ENCODE measurements at places on chromosomes 1 and 21.
A peak's percentile ranks its signal among the peaks of the same experiment; 100 is the strongest.

- DNase-seq = no peak
Observed at GRCh38 chr1:229184066-229184465, 86.8 kb upstream of the RAB4A start.

DNA sequence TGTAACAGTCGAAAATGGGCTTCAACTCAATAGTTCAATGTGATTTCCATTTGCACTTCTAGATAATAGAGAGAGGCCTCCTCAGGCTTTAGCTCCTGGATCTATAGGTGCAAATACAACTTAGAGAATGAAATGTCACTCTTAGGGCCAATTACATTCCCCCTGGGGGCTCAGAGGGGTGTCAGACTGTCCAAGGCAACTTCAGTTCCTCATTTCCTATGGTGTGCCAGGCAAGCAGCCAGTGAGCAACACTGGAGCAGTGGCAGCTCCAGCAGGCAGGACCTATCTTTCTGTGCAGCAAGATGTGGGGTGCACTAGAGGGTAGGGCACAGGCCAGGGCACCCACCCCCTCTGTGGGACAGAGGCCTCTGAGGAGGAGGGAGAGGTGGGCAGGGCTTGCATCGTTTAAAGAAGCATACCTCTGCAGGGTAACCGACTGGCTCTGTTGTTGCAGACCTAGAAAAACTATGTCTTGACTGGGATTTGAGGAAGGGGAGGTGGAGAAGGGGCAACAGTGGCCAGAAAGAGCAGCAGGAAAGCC lies 97.3 kb downstream of the SUSD4 start:
- DNase-seq = no peak

DNA sequence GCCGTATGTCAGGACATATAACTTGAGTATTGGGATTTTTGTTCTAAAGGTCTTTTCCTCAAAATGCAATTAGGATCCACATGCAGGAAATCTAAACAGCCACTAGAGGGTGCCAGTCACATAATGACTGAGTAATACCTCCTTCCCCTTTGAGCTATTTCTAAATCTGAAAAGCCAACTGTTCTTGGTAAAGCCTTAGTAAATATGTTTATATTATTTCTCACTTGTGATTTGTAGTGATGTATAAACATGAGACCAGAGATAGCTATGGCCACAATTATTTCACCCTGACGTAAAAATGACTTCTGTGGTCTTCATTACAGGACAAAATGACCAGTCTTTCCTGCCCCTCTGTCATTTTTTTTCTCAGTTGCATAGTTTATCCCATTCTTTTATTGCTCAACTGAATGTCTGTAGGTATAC lies 41.0 kb upstream of the DR1 start:
- peak; percentile 62 for DNase-seq

DNA sequence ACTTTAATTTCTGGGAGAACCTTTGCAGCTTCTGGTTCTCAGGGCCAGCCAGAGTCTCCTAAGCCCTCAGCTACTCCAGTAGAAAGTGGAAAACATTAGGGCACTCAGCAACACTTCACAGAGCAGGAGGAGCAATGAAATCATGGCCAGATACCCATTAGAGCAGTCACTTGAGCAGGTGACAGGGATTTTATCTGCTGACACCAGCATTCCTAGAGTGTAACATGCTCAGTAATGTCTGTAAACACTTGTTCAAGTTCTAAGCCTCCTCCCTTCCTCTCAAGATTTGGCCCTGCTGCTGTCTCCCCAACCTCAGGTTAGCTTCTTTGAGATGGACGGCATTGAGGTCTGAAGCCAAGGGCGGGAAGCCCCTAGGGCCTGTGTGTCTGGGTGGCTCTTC lies 218.0 kb downstream of the GRIK3 start:
- no peak for DNase-seq

DNA sequence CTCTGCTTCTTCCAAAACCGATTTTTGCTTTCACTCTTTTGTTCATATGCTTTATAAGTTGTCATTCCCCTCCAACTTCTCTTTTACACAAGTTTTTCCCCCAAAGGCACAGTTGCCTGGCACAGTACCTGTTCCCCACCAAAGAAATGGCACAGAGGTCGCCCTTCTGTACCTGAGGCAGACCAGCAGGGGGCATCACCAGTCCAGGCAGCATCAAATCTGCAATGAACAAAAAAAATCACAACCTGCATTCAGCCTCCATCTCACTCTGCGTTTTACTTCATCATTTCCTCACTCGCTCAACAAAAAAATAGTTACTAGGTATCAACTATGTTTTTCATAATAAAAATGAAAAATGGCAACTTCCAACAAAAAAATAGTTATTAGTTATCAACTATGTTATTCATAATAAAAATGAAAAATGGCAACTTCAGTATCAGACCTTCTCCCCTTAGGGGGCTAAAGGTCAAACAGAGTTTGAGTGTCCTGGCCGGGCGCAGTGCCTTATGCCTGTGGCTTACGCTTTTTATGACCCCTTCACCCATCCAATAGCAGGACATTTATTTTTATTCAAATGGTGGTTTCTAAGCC lies 4.1 kb downstream of the EIF2D start:
- DNase-seq = peak; percentile 19

DNA sequence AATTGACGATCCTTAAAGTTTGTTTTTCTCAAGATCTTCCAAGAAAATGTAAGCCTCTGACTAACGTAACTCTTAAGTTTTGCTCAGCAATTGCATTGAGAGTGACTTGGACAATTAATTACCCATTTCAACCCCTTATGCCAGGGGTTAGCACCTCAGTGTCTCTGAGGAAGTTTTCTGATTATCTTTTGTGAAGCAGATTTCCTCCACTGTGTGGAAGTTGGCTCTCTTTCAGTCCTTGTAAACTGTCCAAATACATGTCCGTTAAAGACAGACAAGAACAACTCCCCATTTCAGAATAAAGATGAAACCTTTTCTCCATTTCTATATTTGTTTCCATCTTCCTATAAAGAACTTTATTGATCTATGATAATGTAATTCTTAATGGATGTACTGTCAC lies 296.4 kb upstream of the FMN2 start:
- no peak for DNase-seq

DNA sequence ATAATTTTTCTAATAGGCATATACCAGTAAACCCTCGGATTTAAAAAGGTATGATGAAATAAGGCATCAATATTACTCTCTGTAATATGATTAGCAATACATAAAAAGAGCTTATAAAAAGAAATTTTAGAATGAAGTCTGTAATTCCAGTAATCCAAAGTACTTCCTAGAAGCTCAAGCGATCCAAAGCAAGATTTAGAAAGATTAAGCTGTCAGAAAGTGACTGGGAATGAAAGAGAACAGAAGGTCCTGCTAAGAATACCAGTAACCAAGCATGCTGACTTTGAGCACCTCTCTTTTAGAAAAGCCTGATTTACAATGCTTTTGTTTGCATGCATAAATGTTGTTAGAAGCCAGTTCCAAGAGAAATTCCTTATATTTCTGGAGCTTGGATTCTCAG lies 125.1 kb downstream of the GIPC2 start:
- DNase-seq = no peak

- peak; percentile 47 for DNase-seq
Observed at GRCh38 chr1:235160383-235160956, 580 bp downstream of the RBM34 start.

DNA sequence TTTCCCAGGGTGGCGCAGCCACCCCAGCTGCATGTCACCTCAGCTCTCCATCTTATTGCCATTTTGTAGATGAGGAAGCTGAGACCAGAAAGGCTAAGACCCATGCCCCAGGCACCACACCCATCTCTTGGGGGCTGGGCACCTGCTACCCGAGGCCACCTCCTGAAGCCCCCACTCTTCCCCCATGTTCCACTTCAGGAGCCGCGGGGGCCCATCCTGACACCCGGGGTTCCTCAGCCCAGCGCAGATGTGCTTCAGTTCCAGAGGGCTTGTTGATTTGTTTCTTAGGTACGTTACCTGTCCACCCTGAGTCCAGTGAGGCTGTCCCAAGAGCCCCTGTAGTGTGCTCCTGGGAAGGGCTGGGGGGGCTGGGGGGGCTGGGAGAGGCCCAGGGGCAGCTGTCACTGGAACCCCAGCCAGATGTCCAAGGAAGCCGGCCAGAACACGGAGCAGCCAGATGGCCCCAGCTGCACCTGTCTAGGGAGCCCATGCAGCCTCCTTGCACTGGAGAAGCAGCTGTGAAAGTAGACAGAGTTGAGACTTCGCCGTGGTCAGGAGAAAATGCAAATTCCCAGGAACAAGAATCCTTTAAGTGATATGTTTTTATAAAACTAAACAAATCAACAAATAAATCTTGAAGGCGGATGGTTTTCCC lies 17.1 kb upstream of the CCDC27 start:
- DNase-seq = no peak

DNA sequence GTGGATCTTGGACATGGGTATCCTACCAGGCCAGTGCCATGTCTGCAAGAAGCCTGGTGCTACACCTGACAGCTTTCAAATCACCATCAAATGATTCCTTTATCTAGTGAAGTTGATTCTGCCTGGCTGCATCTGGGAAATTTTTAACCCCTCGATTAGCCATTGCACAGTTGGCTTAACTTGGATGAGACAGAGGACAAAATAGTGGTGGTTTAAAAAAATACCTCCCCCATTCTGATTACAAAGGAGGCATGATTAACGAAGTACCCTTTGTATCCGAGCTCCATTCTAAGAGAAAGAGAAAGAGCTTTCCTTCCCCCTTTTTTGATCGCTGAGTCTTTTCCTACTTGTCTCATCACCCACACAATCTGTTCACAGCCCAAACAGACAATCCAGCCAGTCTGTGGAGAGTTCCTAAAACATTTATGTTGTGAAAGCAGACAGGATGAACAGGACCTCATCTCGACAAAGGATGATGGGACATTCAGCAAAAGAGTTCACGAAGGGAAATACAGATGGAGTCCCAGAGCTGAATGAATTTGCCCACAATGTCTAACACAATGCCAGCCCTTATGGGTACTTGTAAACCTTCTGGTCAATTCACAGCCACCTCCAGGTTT lies 20.5 kb downstream of the WLS start:
- DNase-seq = no peak

GRCh38 chr1:76766381-76766780 lies 100.9 kb upstream of the ST6GALNAC5 start:
- DNase-seq = no peak

DNA sequence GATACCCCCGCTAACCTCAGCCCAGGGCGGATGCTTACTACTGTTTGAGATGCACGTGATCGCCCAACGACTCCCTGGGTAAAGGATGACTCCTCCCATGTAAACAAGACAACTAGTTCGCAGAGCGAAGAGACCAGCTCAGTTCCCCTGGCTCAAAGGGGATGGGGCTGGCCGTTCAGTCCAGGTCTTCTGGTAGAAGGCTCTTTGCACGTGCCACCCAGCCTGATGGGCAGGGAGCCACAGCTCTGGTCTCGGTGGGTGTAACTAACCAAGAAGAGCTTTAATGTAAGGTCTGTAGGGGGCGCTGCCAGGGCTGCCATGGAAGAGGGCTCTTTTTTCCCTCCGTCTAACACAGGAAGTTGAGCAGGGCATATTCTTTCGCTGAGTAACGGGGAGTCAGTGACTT lies 49.4 kb upstream of the PARP1 start:
- peak; percentile 3 for DNase-seq

DNA sequence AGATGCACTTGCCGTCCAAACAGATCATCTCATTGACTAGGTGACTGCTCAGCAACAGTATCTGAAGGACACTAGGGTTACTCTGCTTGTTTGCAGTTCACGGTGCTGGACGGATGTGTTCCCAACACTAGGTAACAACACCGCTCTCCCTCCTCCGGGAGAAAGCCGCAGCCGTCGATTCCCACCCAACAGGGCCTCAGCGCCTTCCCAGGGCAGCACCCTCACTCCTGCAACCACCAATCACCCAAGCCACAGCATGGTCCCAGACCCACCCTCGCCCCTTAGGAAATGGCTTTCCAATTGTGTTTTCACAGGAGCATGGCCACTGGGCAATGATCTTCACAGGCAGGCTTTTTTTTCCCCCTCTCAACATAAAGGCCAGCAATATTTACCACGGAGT lies 779 bp downstream of the TLR5 start:
- no peak for DNase-seq

- DNase-seq = peak; percentile 40
Observed at GRCh38 chr1:63663301-63663700, 70.1 kb downstream of the PGM1 start.

- no peak for DNase-seq
Observed at GRCh38 chr1:225710804-225711203, 57.9 kb upstream of the ENAH start.

GRCh38 chr1:160489513-160490261 lies 33.4 kb downstream of the SLAMF6 start:
- no peak for DNase-seq

DNA sequence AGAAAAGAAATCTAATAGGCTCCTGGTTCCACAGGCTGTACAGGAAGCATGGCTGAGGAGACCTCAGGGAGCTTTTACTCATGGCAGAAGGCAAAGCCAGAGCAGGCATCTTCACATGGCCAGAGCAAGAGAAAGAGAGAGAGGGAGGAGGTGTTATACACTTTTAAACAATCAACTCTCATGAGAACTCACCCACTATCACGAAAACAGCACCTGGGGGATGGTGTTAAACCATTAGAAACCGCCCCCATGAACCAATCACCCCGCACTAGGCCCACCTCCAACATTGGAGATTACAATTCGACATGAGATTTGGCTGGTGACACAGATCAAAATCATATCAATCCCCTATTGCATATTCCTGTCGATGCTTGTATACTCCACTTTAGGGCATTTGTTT lies 93.5 kb downstream of the MRPL39 start:
- no peak for DNase-seq

GRCh38 chr1:118338936-118339335 lies 153.9 kb upstream of the SPAG17 start:
- DNase-seq = no peak

- no peak for DNase-seq
Observed at GRCh38 chr1:236172041-236172579, 29.8 kb downstream of the GPR137B start.

DNA sequence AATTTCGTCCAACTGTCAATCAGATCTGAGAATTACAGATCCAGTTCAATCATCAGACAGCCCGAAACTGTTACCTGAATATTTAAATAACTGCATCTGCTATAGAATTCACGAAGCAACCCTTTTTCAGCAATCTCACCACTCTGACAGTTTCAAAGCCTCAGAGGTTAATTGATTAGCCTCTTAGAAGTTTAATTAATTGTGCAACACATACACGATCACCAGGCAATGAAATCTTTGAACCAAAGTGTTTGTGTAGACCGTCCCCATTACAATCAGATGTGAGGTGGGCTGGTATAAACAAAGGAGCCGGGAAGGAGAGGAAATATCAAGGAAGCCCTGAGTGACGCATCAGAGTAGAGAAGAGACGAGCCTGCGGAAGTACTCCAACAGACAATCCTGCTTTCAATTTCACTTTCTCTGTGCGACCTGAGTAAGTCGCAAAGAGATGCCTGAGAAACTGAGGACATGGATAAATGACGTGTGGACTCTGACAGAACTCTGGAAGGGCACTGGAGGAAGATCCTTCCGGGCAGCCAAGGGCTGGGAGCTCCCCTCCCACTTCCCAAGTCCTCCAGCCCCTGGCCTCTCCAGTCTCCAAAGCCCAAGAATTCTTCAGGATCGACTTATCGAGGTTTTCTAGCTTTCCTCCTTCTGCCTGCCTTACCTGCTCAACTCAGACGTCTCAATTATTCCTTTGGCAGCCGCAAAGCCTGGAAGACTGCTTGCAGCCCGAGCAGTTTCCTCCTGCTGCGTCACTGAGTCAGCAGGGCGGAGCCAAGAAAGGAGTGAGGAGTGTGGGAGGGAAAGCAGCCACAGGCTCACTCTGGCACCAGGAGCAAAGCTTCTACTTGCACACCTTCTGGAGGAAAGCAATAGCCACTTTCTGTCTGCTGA lies at the start of gene RNASEL:
RNASEL (minus strand) TSS at position 757 of the 897 bp plus-strand sequence. CDS start 2,450 bp downstream, outside the sequence.
- DNase-seq = peak; percentile 64

GRCh38 chr1:1881727-1882126 lies 9.2 kb downstream of the GNB1 start:
- DNase-seq = no peak

Measured in brain microvascular endothelial cell (primary cell).